Adrenal gland (tissue), 19 donors: ENCODE measurements at places on chromosomes 4 and X.

DNA sequence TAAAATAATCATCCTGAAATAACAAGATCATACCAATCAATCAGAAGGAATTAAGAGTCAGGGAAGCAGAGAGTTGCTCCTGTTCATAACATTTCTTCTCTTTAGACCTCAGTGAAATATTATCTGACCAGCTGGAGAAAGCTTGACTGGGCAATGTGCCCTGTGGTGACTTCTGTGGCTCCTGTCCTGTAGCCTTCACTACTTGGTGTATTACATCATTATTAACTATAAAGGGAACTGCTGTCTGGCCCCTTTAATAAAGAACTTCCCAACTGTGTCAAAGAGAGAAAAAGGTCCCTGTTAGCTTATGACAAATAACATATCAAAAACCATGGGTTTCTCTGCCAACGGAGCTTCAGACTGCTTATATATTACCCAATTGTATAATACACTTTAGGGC is 18.0 kb downstream of the OPHN1 start:
- peak; percentile 68 for DNase-seq

GRCh38 chr4:186104114-186104889 is at the start of gene FAM149A:
Gene FAM149A, plus strand, starts transcription at chr4:186104704.
- peak; percentile 24 for DNase-seq

GRCh38 chr4:16794816-16795445 is 103.5 kb downstream of the LDB2 start:
- DNase-seq = peak; percentile 59

GRCh38 chr4:52748432-52748831 is 2.8 kb downstream of the ERVMER34-1 start:
- DNase-seq = no peak

GRCh38 chr4:113049421-113050370 is at the start of gene ANK2:
Gene ANK2, plus strand, starts transcription at chr4:113049653. Its CDS starts 76 bp downstream, at chr4:113049729.
- DNase-seq = peak; percentile 72

DNA sequence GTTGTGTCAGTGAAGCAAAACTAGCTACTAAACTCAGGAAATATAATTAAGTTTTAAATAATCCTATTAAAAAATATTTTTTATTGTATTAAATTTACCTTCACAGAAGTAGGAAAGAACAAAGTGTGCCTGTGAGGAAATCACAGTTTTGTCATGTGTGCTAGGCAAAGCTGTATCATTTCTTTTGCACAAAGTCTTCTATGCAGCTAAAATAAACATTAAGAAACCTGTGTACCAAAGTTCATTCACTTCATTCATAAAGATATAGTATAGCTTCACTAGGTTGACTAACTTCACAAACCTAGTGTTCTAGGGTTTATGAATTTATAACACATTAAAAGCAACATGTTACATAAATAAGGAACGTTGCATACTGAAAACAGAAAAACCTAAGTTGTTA is 131.0 kb downstream of the PDS5A start:
- no peak for DNase-seq
